Upper lobe of right lung (tissue), 1 donor: ENCODE measurements at places on chromosomes 7 and 10. TPM values are rescaled to one million over a fixed set of nuclear protein-coding genes. Genes with fewer than 3 reads are reported as not detected.

The DLX6 gene
- not detected for total RNA-seq

DNA sequence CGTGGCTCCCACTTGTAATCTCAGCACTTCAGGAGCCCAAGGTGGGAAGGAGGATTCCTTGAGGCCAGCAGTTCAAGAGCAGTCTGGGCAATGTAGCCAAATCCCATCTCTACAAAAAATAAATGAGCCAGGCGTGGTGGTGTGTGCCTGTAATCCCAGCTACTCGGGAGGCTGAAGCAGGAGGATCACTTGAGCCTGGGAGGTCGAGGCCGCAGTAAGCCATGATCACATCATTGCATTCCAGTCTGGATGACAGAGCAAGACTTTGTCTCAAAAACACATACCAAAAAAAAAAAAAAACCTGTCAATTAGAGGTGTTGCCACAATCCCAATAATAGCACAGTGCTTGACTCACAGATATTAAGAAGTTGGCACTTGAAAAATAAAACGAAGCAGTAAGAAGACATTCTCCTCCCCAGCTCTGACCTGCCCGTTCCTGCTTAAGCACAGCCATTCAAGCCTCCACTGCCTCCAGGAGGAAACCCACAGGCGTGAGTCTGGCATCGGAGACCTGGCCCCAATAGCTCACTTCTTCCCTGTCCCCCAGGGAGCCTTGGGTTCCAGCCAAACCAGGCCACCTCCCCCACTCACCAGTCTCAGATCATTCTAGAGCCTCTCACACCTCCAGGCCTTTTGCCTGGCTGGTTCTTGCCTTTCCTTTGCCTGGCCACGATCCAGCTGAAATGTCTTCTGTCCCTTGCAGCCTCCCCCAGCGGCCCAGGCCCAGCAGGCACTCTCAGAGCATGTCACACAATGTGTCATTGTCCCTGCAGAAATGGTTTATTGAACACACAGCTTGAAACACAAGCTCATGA lies 45.3 kb upstream of the GTF2I start:
- H3K4me3 ChIP-seq = no peak overlapping the region
- H3K27me3 ChIP-seq = no peaks in the 10 kb centered on the region
- H3K4me1 ChIP-seq = peaks cover 5% of the 10 kb centered on the region
- peak overlapping the region; percentile 55 for H3K27ac ChIP-seq

DNA sequence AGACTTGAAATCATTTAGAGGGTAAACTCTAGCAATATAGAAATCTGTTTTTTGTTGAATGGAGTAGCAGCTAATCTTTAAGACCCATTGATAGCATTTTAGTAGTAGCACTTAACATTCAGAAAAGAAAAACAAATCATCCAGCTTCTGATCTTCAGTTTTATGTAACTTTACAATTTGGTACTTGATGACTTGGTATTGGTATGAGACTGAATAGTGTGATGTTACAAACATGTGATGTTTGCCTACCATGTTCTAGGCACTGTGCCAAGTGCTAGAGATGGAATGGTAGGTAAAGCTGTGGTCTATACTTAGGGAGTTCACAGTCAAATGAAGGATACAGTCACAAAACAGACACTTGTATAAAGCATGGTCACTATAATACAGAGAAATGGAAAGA lies 21.3 kb downstream of the ZEB1 start:
- H3K27ac ChIP-seq = no peak overlapping the region
- H3K4me1 ChIP-seq = no peaks in the 10 kb centered on the region
- no peaks in the 10 kb centered on the region for H3K36me3 ChIP-seq
- H3K4me3 ChIP-seq = no peak overlapping the region
- no peaks in the 10 kb centered on the region for H3K27me3 ChIP-seq

DNA sequence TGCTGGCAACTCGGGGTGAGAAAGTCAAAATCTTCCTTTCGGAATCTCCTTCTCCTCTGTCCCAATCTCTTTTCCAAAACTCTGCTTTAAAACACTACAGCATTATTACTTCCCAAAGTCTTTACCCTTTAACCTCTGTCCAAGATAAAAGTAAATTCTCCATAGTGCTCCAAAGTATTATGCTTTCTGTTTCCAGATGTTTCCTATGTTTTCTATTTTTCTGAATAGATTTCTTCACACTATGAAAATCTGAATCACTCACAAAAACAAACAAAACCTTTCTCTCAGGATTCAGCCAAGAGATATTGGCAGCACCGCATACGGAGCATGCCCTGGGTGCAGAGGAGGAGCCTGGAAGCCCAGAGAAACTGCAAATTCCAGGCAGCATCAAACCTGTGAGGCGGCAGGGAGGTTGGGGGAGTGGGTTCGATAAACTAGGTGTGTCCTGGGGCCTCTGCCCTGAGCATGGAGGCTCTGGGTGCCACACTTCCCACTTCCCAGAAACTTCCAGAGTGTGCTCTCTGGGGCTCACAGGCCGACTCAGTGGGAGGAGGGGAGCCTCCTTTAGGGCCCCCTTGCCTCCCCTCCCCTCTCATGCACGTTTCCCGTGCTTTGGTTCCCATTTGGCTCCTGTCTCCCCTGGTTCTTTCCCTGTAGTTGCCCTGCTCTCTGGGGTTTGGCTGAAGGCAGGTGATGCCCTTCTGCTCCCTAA lies 35.6 kb downstream of the VIPR2 start:
- peak; percentile 35 for DNase-seq
- no peaks in the 10 kb centered on the region for H3K4me1 ChIP-seq
- H3K27me3 ChIP-seq = peaks cover 15% of the 10 kb centered on the region
- H3K4me3 ChIP-seq = no peak overlapping the region
- H3K36me3 ChIP-seq = no peaks in the 10 kb centered on the region

GRCh38 chr7:78099715-78100394 lies 301.3 kb downstream of the PHTF2 start:
- no peaks in the 10 kb centered on the region for H3K4me1 ChIP-seq
- H3K27ac ChIP-seq = no peak overlapping the region
- no peak overlapping the region for H3K4me3 ChIP-seq
- no peak for DNase-seq

DNA sequence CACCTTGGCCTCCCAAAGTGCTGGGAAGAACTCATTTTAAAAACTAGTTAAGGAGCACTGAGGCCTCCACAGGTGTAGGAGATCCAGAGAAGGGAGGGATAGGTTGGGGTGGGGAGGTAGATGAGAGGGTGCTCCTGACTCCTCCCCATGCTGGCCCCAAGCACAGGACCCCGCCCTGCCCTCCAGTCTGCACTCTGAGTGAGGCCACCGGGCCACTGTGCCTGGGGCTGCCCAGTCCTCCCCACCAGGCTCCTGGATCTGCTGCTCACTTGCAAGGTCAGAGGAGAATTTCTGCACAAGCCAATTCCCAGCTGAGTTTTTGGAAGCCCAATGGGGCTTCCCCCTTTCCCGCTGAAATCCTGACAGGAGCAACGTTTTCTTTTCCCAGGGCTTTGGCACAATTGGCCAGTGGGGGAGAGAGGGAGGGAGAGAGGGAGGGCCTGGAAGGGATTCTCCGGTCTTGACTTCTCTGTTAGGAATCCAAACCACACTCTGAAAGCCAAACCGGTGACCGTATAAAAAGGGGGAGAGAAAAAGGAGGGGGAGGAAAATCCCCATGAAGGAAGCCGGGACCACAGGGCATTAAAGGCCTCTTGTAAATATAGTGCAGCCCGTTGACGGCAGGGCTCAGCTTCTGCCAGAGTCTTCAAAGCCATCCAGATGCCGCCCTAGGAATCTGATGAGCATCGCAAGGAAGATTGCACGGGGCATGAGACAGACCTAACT lies 116.2 kb downstream of the SH3PXD2A start:
- no peaks in the 10 kb centered on the region for H3K36me3 ChIP-seq
- no peaks in the 10 kb centered on the region for H3K27me3 ChIP-seq
- H3K4me1 ChIP-seq = peaks cover 17% of the 10 kb centered on the region
- no peak for DNase-seq
- H3K27ac ChIP-seq = peak overlapping the region; percentile 11
- H3K4me3 ChIP-seq = no peak overlapping the region
